ENCODE measurements at places on chromosomes 7 and 10.

GRCh38 chr7:39228946-39229345 is 251.2 kb downstream of the POU6F2 start:
- DNase-seq, result no peak

DNA sequence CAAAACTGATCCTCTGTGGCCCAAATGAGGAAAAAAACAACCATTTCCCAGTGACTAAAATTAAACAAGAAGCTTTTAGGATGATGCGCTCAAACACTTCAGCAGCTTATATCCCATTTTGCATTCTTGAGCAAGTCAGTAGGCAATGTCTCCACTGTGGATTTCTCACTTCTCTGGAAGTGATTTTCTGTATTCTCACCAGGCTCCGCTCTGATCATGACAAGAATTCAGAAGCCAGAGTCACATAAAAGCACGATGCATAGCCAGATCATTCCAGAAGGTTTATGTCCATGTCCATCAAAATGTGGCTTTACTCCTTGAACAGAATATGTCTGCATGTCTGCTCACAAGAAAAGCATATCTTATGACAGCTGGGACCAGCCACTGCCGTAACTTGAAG is 481.4 kb downstream of the ADRA2A start:
- DNase-seq, result no peak

DNA sequence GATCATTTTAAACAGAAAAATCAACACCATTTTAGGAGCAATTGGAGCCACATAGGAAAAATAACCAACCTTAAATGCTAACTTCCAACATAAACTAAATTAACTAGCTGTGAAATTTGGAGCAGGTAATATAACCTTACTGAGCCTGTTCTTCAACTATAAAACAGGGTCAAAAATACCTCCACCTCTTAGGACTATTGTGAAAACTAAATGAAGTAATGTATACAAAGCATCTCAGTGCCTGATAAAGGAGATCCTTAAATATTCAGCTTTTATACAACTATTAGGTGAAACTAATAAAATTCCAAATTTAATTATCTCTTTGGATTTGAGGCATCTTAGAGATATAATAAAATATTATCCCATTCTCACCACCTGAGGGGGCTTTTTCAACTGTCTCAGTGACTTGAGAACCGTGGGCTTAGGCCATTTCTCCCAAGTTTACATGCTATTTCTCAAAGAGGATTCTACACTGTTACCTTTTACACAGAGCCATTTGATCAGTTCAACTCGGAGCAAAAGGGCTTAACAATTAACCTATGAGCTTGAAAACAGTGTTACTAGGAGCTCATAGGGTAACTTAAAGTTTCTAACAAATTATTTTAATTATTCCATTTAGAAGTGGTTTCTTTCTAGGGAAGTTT is 165.0 kb upstream of the ASAH2 start:
- no peak for DNase-seq

DNA sequence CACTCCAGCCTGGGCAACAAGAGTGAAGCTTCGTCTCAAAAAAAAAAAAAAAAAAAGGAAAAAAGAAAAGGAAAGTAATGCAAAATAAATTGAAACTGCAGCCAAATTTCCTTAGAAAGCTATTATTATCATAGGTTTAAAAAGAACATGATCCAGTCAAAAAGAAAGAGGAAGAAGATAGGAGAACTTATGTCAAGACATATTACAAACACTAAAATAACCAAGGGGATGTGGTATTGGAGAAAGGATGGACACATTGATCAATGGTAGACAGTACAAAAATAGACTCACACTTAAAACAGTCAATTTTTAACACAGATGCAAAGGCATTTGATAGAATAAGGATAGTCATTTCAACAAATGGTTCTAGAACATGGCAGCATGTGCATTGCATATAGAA is 27.3 kb upstream of the PFKP start:
- DNase-seq, result no peak

DNA sequence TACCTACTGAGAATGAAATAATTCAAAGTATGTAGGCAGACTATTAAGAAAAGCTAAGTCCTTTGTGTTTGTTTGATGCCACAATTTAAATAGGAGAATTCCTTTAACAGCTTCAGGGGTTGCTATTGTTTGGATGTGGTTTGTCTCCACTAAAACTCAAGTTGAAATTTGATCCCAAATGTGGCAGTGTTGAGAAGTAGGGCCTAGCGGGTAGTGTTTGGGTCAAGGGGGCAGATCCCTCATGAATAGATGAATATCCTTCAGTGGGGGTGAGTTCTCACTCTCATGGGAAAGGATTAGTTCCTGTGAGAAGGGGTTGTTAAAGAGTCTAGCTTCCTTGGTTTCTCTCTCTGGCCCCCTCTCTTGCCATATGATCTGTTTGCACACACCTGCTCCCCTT is 97.0 kb downstream of the HGF start:
- no peak for DNase-seq

DNA sequence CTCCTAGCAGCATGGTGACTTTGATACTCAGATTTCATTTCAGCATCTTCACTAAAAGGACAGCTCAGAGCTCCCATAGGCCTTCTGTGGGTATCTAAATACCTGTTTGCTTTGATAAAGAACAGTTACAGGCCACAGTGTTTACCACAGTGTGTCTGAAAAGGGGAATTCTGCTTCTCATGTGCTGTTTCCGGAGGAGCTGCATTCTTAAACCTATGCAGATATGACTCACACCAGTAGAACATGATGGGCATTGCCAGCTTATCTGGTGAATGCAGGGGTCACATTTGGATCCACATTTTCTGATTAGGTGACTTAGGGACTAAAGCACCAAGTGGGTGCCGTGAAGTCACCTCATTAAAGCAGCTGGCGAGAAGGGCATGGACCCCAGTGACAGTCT is 52.6 kb downstream of the TRRAP start:
- DNase-seq, result no peak

DNA sequence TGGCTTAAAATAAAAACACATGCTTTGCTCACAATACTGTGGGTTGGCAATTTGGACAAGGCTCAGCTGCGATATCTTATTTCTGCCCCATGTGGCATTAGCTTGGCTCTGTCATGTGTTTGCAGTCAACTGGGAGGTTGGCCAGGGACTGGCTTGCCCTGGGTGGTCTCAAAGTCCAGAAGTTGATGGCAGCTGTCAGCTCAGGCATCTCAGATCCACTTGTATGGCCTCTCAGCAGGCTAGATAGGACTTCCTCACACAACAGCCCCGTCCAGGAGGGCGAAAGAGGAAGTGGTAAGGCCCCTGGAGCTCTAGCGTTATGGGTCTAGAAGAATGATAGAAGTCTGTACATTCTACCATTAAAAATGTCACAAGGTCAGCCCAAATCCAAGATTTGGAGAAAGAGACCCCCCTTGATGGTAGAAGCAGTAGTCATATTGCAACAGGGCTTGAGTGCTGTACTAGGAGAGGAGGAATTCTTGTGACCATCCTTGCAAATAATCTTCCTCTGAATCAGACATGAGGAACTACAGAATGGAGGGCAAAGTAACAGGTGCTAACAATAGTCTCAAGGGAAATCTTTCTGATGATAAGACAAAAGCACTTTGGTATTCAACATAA is 166.2 kb downstream of the FAM107B start:
- DNase-seq, result no peak
